ENCODE measurements at places on chromosomes 13 and 19.

GRCh38 chr19:33689138-33689746, 67.5 kb downstream of the CHST8 start:
- DNase-seq: no peak

- no peak for DNase-seq
Observed at GRCh38 chr19:17052439-17052838, 22.8 kb downstream of the HAUS8 start.

GRCh38 chr19:2423915-2424685, 3.3 kb downstream of the TIMM13 start:
- DNase-seq: no peak

DNA sequence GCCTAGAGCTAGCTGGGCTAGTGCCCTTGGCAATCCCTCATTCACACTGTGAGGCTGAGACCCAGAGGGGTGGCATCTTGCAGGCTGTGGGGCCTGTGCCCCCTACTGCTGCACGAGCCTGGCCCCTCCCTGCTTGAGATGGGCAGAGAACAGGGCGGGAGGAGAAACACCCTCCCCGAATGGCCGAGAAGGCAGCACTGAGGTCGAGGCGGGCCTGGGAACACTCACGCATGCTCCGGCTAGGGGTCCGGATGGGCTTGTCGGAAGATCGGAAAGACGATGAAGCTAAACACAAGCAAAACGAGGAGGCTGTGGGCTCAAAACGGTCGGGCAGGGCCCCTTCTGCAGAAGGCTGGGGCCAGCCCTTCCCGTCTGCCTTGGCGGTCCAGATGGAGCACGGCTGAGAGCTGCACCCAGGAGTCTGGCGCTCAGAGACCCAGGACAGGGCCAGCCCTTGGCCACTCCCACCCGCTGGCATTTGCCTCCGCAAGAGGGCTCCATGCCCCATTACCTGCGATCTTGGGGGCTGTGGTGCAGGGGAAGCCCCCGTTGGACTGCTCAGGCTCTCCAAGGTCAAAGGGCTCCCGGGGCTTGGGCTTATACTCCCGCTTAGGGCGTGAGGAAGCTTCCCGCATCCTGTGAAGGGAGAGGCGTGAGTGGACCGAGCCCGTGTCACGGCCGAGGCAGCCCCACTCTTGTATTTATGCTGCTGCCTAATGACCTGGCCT, 18.9 kb downstream of the MPND start:
- no peak for DNase-seq

GRCh38 chr19:33303791-33304345, 1.5 kb upstream of the CEBPA start:
- no peak for DNase-seq
